ENCODE measurements at places on chromosomes 2 and 18.

DNA sequence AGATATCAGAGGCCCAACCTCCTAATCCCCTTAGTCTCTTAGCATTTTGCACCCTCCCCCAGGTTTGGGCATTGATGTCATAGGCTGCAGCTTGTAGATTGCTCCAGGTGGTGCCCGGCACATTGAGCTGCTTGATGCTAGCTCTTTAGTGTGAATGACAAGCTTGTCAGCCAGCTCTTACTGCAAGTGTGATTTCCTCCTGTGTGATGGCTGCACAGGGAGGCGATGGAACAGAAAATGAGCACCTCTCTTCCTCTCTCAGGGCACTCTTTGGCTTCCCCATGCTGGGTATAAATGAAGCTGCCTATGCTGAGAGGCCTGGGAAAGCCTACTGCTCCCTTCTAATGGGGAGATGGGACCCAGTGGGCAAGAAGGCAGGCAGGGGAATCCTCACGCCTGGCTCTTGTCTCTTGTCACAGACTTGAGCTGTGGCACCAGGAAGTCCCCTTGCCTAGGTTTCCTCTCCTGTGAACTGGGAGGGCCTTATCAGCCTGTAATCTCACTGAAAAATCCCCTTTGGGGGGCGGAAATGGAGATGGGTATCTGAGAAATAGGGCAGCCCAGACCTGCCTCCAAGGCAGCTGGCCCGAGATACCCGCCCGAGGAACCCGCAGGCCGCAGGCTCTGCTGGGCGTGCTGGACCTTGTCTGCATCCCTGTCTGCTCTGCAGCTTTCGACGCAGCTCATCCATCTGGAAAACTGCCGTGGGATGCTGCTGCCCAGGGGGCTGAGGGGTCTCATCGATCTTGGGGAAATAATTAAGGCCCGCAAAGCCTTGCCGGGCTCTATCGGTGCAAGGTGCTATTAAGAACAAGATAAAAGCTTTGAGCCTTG is 163.5 kb upstream of the CXCR4 start:
- DNase-seq = peak; percentile 58

DNA sequence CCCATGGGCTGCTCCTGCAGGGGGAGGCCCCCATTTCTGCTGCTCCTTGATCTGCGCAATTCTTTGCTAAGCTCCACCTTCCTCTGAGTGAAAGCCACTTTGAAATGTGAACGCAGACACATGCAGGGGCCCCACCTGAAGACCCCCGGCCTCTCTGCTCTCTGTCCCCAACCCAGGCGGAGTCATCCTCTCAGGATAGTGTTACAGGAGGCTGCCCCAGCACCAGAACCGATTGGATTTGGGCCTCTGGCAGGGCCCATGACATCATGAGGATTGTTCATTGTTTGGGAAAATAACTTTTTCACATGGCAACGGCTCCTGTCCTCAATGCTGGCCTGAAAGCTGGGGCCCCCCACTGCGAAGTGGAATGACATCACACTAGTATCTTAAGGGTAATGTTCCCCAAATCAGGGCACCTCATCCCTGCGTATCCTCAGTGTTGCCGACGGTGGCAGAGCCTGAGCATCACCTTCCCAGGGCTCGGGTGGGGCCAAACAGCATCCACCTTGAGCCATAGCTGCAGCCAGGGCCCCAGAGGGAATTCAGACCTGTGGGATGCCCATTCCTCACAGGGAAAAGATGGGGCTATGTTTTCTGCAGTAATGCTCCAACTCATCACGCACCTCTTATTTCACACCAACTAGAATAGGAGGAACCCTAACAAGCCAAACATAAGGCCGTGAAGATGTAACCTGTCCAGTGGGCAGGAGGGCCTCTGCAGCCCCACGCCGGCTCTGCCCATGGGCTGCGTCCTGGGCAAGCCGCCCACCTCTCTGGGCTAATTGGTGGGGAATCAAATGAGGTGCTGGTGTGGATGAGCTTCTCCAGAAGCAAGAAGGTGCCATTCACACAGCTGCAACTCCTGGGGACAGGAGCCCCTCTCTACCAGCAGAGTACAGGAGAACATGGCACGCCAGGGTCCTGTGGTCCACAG is 2.7 kb upstream of the ERFE start:
- DNase-seq = no peak

- no peak for DNase-seq
Observed at GRCh38 chr2:18154812-18155211, 276.3 kb downstream of the KCNS3 start.

GRCh38 chr2:176656776-176657140 is 387.5 kb downstream of the MTX2 start:
- DNase-seq = no peak

- no peak for DNase-seq
Observed at GRCh38 chr2:137190411-137191195, 425.3 kb downstream of the THSD7B start.

DNA sequence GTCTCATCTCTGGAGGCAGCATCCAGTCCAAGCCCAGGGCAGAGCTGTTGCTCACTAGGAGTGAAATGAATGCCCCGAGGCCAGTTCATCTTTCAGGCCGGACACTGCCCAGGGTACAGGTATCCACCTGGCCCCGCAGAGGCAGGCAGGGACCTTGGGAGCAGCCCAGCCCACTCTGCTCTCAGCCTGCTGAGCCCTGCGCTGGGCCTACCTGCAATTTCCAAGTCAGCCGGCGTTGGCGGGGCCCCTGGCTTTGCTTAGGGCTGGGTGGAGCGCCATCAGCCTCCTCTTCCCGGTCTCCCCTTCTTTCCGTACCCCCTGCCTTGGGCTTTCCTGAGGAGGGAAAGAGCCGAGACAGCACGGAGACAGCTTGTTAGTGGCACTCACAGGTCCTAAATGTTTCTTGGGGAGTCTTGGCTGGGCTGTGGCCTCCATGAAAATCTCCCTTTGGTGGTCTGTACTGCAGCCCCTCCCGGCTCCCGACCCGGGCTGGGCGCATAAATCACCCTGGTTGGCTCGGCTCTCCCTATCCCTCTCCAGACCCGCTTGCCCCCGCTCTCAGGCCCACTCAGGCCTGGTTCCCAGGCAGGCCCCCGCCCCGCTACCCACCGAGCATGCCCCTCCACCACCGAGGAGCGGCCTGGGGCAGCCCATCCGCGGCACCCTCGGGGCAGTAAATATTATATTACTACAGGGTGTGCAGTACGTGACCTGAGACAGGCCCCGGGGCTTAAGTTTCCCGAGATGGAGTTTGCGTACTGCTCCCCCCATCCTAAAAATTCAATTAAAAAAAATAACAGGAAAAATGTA is 106.7 kb downstream of the DYSF start:
- DNase-seq = no peak

DNA sequence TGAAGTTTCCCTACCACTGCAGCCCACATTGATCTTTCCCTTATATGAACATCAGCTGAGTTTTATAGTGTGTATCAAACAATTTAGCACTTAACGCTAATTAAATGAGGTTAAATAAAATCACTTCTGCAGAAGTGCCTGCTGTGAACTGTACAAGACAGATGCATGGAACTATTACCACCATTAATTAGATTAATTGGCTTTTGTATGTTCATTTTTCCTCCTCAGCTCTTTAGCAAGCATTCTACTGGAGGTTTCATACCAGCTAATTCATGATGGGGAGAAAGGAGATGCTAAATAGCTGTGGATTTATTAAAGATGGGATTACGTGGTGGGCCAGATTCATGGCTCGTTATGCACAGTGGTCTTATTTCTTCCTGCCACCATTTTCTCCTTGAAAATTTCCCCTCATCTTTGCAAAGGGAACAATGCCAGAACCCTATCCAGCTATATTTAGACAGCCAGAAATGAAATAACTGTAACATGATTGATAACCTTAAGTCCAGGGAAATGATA is 96.7 kb downstream of the CNTNAP5 start:
- DNase-seq = no peak

DNA sequence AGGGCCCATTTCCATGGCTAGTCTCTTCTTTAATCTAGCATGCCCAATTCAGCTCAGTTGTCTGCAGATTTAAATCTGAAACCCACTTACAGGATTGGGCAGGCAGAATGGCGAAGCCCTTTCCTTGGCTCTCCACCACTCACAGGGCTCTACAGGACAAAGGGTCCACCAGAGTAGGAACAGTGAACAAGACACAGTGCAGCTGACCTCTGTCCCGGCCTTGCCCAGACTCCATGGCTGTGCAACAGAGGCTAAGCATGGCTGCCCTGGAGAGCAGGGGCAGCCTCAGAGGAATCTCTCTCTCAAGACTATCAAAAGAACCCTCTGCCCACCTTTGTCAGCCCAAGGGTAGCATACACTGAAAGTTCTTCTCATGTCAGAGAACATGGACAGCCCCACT is 9.7 kb upstream of the ATP6V1B1 start:
- DNase-seq = no peak

- no peak for DNase-seq
Observed at GRCh38 chr2:54166121-54166773, 50.8 kb downstream of the ACYP2 start.

DNA sequence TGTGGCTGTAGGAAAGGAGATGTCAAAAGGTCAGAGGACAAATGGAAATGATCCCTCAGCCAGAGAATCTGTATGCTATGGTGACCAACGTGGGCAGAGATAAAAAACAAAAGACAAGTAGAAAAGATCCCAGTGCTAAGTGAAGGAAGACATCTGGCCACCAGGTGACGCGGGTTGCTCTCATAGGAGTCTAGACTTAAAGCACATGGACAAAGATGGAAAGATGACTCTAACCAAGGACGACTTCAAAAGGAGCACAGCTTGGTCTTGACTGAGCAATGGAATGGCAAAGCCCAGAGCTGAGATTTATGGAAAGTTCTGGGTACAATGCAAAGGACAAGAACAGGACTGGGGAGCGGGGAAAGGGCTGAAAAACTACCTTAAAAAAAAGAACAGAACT is 96.8 kb downstream of the CLIP4 start:
- DNase-seq = no peak

GRCh38 chr2:150162241-150162942 is 325.1 kb downstream of the RND3 start:
- DNase-seq = no peak

GRCh38 chr18:10784596-10785202 is 258.9 kb downstream of the NAPG start:
- DNase-seq = no peak

DNA sequence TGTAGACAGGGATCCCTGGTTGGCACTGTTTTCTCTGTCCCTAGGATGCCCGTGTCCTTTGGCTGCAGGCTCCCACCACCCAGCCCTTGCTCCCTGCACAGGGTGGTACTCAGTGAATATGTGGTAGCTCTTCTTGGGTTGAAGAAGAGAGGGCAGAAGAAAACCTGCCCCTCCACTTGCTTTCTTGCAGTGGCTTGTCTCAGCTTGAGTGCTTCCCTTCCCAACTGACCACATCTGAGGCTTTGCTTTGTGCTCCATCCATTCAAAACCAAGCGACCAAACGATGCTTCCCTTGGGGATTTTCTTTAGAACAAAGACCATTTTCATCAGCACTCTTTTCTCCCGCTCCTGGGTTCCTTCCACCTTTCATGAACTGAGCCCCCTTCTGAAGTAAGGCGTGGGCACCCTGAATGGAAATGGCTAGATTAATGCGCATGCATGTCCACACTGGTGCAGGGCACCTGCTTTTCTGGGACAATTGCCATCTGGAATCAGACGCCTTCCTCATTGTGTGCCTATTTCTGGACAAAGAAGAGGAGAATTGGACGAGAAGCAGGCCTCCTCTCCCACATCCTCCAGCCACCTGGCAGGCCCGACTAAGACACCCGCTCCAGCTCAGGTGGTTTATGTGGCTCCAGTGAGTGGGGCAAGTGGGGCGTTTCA is 59.1 kb downstream of the ARL4C start:
- DNase-seq = no peak

DNA sequence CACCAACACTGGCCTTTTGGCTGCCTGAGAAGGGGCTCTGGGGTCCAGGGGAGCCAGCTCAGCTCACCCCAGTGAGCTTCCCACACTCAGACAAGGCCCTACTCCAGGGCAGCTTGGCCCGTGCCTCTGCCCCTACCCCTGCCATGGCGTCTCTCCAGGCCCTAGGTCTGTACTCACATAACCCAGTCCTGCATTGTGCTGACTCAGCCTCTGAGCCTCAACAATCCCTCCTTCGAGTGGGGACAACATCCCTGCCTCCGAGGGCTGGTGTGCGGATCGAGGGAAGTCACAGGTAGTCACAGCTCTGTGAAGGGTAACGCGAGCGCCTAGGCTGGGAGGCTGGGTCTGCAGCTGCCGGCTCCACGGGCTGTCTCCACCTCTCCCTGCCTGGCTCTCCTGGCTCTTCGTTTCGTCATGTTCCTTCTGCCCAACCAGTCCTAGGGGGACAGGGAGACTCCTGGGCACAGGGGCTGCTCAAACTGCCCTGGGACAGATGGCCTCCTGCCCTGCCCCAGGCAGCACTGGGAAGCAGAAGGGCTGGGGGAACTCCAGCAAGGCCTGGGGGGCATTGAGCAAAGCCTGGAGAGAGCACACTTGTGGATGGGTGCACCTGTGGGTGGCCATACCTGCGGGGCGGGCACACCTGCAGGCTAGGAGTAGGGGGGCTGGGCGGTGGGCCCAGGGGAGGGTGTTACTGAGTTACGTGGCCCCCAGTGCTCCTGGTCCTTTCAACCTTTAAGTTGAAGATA is 74.6 kb downstream of the RRM2 start:
- no peak for DNase-seq

DNA sequence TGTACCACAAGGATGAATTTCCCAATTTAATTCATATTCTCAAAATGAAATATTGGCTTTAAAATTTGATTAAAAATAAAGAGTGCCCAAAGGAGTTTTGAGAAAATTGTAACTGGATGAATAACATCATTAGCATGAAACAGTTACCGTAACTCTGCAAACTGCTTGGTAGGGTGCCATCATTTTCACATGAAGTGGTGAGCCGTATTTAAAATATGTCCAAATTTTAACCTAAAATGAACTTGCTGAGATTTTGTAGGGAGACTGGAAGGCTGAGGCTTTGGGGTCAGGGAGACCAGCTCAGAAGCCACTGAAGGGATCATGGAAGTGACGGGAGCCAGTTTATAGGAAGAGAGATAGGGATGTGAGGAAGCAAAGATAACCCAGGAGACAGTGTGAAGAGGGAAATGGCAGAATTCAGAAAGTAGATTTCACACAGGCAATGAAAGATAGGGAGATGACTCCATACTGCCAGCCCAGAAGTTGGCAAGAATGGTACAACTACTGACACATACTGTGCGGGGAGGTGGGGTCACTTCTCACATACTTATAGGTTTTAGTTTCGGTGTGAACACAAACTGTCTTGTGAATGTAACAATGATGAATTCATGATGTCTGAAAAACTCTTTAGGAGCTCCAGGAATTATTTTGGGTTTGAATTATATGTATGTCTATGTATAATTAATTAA is 53.8 kb downstream of the EFEMP1 start:
- no peak for DNase-seq

GRCh38 chr2:136212426-136213378 is 94.8 kb upstream of the CXCR4 start:
- peak; percentile 59 for DNase-seq

DNA sequence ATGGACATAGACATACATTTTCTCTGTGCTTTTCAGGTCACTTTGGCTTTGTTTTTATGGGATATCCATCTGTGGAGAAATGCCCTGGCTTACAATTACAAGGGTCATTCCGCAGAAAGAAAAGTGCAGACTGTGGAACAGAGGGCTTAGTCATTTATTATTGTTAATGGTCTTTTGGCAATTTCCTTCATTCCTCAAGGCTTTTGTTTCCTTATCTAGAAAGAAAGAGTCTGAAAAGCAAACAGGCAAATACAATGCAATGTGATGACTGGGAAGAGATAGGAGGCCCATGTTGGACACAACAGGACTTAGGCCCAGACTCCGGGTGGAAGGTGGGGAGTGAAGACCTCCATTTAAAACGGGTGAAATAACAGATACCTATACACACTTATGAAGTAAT is 129.5 kb upstream of the CAVIN2 start:
- DNase-seq = no peak

All from GM12865 (cell line).